ENCODE measurements at places on chromosomes 2 and 18. TPM values are rescaled to one million over a fixed set of nuclear protein-coding genes. Genes with fewer than 3 reads are reported as not detected.

The STAT4 gene
- polyA plus RNA-seq = 2.5 TPM

DNA sequence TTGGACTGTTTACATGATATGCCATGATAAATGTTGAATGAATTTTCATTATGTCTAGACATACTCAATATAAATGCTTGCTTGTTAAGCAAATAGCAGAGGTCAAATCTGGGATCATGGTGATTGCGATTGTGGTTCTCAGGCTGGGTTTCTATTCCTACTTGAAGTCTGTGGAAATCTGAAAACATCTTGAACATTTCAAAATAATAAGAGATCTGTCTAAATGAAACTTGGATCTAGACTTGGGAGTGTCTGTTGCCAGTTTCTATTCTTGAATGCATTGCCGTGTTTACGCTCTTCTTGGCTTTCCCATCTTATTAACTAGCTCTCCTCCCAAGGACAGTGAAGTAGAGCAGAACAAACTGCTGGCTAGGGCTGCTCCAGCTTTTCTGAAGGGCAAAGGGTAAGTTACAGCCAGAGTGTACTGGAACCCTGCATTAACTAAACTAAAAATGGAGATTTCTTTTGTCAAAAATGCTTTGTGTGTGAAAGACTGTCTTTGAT, 127.7 kb downstream of the DTNA start:
- peaks cover 19% of the 10 kb centered on the region for H3K4me1 ChIP-seq
- no peak overlapping the region for H3K27ac ChIP-seq

GRCh38 chr18:75097491-75098225, 111.3 kb downstream of the PTGR3 start:
- no peaks in the 10 kb centered on the region for H3K27me3 ChIP-seq
- H3K27ac ChIP-seq = no peak overlapping the region
- no peak for DNase-seq
- no peaks in the 10 kb centered on the region for H3K36me3 ChIP-seq
- H3K4me1 ChIP-seq = no peaks in the 10 kb centered on the region

DNA sequence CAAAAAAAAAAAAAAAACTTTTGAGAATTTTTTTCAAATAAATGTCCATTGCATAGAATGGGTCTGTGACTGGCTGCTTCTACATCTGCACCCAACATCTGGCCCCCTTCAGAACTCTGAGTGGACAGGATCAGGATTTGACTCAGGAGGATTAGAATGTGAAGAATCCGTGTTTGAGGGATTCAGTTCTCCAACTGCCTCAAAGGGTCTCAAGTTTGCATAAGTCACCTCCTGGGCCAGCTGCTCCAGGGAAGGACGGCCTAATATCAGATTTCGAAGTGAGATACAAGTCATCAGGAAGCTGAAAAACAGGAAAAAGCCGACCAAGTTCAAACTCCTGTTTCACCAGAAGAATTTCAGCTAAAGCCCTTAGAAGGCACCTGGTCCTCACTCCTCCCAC, 10.9 kb downstream of the MAT2A start:
- H3K36me3 ChIP-seq = peaks cover 25% of the 10 kb centered on the region
- no peak overlapping the region for H3K4me3 ChIP-seq
- no peak for DNase-seq
- H3K27ac ChIP-seq = peak overlapping the region; percentile 13

DNA sequence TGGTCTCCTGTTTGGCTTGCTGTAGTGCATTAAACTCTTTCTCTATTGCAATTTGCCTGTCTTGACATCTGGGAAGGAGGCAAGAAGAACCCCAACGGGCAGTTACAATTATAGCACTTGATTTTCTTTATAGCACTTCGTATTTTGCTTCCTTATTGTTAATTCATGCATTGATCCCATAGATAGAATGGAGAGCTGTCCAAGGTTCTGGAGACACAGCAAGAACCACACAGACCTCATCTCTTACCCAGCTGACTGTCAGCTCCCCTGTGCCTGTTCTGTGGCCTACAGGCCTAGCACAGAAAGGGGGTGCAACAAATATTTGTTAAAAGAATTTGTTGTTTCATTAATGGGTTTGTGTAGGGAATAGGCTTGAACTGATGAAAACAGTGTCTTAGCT, 194.3 kb downstream of the GALNT1 start:
- H3K4me1 ChIP-seq = no peaks in the 10 kb centered on the region
- H3K27me3 ChIP-seq = no peaks in the 10 kb centered on the region
- no peaks in the 10 kb centered on the region for H3K36me3 ChIP-seq
- peak; percentile 11 for DNase-seq

Data from lung (tissue), 17 donors.